Uterus (tissue), 4 donors: ENCODE measurements at places on chromosomes 1 and 21. TPM values are rescaled to one million over a fixed set of nuclear protein-coding genes. Genes with fewer than 3 reads are reported as not detected.

GRCh38 chr1:93440272-93440671 is 7.6 kb upstream of the FNBP1L start:
- no peaks in the 10 kb centered on the region for H3K27me3 ChIP-seq
- DNase-seq: no peak

DNA sequence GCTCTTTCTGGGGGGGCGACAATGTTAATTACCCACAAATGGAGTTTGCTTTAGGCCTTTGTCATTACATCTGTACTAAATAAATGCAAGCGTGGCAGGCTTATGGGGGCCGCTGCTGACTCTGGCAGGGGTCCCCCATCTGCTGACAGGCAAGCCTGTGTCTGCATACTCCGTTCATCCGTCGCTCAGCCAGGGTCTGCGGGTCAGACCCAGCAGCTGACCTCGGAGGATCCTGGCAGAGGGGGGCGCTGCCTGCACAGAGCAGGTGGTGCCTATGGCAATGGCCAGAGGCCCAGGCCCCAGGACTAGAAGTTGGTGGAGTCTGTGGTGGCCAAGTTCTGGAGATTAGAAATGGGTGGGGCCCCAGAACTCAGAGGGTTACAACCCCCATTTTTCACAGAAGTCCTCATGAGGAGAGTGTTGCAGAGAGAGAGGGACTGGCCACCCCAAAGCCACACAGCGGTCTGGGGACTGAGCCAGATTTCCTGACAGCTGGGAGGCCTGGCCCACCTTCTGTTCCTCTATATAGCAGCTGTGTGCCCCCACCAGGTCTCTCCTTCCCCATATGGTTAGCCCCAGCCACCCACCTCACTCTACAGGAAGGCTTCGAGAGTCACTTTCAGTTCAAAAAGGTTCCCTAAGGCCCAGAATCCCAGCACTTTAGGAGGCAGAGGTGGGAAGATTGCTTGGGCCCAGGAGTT is 31.0 kb downstream of the TTC39A start:
- H3K4me3 ChIP-seq: no peak overlapping the region
- no peaks in the 10 kb centered on the region for H3K36me3 ChIP-seq
- no peak overlapping the region for H3K27ac ChIP-seq
- H3K27me3 ChIP-seq: no peaks in the 10 kb centered on the region
- no peaks in the 10 kb centered on the region for H3K4me1 ChIP-seq

DNA sequence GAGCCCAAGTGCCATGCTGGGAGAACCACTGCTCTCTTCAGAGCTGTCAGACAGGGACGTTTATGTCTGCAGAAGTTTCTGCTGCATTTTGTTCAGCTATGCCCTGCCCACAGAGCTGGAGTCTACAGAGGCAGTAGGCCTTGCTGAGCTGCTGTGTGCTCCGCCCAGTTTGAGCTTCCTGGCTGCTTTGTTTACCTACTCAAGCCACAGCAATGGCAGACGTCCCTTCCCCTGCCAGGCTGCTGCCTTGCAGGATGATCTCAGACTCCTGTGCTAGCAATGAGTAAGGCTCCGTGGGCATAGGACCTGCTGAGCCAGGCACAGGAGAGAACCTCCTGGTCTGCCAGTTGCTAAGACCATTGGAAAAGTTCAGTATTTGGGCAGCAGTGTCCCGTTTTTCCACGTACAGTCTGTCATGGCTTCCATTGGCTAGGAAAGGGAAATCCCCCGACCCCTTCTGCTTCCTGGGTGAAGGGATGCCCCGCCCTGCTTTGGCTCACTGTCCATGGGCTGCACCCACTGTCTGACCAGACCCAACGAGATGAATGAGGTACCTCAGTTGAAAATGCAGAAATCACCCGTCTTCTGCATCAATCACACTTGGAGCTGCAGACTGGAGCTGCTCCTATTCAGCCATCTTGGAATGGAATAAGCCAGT is 31.9 kb downstream of the CYP4B1 start:
- H3K4me1 ChIP-seq: no peaks in the 10 kb centered on the region
- H3K36me3 ChIP-seq: no peaks in the 10 kb centered on the region
- no peak overlapping the region for H3K4me3 ChIP-seq
- no peaks in the 10 kb centered on the region for H3K27me3 ChIP-seq
- no peak for DNase-seq

DNA sequence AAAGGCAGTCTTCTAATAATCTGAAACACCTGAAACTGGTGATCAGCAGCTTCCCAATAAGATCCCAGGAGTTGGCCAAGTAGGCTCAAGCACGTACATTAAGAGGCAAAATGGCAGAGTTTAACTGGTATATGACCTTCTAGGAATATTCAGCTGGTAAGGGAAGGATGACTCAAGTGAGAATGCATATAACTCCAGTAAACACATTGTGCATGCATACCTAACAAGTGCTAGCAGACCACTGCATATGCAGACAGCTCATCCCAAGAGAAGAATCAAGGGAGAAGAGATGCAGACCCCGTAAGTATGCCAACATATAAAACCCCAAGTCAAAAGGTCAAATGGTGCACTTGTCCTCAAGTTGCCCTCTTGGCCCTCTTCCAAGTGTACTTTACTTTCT is 73.0 kb upstream of the ZRANB2 start:
- DNase-seq: no peak
- H3K4me1 ChIP-seq: no peaks in the 10 kb centered on the region
- H3K36me3 ChIP-seq: no peaks in the 10 kb centered on the region
- no peak overlapping the region for H3K4me3 ChIP-seq

DNA sequence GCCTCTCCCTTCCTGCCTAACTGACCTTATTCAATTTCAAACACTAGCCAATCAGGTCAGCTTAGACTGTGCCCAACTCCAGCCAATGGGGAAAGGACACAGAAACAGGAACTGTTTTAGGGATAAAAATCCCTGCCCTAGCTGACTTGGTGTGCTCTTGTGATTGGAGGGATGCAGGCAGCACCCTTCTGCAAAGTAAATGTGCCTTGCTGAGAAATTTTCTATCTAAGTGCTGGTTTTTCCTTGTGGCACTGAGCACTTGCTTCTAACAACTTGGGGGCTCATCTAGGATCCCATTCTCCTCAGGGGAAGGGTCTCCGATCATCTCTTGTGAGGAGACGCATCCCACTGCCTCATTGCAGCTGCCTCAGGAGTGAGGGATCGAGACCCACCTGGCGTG is 10.7 kb upstream of the CD2 start:
- no peak overlapping the region for H3K4me3 ChIP-seq
- H3K4me1 ChIP-seq: no peaks in the 10 kb centered on the region

GRCh38 chr1:199356561-199356960 is 670.9 kb upstream of the NR5A2 start:
- no peaks in the 10 kb centered on the region for H3K27me3 ChIP-seq

- no peak for DNase-seq
- no peaks in the 10 kb centered on the region for H3K27me3 ChIP-seq
- H3K36me3 ChIP-seq: no peaks in the 10 kb centered on the region
- no peak overlapping the region for H3K4me3 ChIP-seq
Measured at GRCh38 chr1:118396279-118396678, 211.3 kb upstream of the SPAG17 start.

GRCh38 chr1:68213843-68214242 is 18.5 kb downstream of the WLS start:
- DNase-seq: peak; percentile 79
- H3K4me1 ChIP-seq: no peaks in the 10 kb centered on the region
- no peaks in the 10 kb centered on the region for H3K27me3 ChIP-seq
- H3K4me3 ChIP-seq: no peak overlapping the region
- H3K36me3 ChIP-seq: no peaks in the 10 kb centered on the region

GRCh38 chr21:20259031-20259867 is 739.0 kb upstream of the NCAM2 start:
- no peak overlapping the region for H3K4me3 ChIP-seq
- no peaks in the 10 kb centered on the region for H3K4me1 ChIP-seq
- H3K27ac ChIP-seq: no peak overlapping the region
- no peaks in the 10 kb centered on the region for H3K36me3 ChIP-seq
- no peak for DNase-seq
- no peaks in the 10 kb centered on the region for H3K27me3 ChIP-seq

- H3K4me3 ChIP-seq: no peak overlapping the region
- H3K27ac ChIP-seq: no peak overlapping the region
Measured at GRCh38 chr1:117825414-117825813, 104.0 kb downstream of the GDAP2 start.

GRCh38 chr1:201399352-201400126 is 415 bp upstream of the LAD1 start:
- no peak overlapping the region for H3K4me3 ChIP-seq
- no peaks in the 10 kb centered on the region for H3K27me3 ChIP-seq
- H3K4me1 ChIP-seq: no peaks in the 10 kb centered on the region
- H3K36me3 ChIP-seq: no peaks in the 10 kb centered on the region

- no peaks in the 10 kb centered on the region for H3K27me3 ChIP-seq
- no peaks in the 10 kb centered on the region for H3K4me1 ChIP-seq
- no peak overlapping the region for H3K4me3 ChIP-seq
- no peaks in the 10 kb centered on the region for H3K36me3 ChIP-seq
Measured at GRCh38 chr21:26406526-26406925, 166.6 kb downstream of the CYYR1 start.

DNA sequence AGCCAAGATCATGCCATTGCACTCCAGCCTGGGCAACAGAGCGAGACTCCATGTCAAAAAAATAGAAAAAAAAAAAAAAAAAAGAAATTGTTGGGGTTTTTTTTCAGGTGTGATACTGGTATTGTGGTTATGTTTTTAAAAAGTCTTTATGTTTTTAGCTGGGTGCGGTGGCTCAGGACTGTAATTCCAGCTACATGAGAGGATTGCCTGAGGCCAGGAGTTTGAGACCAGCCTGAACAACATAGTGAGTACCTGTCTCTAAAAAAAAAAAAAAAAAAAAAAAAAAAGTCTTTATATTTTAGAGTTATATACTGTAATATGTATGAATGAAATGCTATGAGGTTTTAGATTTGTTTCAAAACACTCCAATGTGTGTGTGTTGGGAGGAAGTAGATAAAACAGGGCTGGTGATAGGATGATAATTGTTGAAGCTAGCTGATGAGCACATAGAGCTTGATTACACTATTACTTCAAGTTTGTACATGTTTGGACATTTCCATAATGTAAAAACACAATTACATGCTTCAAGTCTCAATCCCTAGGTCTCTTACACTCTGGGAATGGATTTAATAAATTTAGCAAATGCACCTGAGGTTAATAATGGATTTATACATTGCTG is 30.2 kb upstream of the ATP5PO start:
- no peak overlapping the region for H3K27ac ChIP-seq
- H3K36me3 ChIP-seq: no peaks in the 10 kb centered on the region
- no peak for DNase-seq
- no peak overlapping the region for H3K4me3 ChIP-seq

GRCh38 chr1:54768093-54768492 is 3.8 kb upstream of the PARS2 start:
- H3K27ac ChIP-seq: no peak overlapping the region
- H3K4me1 ChIP-seq: no peaks in the 10 kb centered on the region
- no peaks in the 10 kb centered on the region for H3K27me3 ChIP-seq
- H3K4me3 ChIP-seq: no peak overlapping the region
- H3K36me3 ChIP-seq: no peaks in the 10 kb centered on the region

DNA sequence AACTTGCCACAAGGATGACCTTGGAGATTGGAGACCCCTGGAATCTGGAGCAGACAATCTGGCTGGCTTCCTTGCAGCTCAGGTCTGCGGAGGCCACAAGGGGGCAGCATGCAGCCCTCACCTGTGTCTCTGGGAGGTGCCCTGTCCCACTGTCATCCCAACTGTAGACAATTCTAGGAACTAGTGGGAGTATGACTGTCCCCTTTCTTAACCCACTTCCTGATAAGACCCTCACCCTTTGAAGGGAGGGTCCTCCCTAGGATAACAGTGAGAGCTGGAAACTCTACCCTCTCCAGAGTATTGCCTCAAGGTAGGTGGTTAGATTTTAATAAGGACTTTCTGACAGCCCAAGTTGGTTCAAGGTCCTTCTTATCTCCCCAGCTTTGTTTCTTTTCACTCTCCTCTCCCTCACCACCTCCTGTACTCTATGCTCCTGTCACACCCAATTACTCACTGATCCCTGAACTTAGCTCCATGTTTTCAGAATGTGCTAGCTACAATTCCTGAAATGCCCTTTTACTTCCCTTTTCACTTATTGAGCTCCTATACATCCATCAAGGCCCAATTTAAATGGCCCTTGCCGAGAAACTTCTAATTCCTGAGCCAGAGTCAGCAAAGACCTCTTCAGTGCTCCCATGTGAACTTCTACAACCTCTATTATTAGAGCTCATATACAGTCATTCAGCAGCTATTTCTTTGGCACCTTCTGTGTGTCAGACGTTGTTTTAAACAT is 9.2 kb upstream of the KCNQ4 start:
- H3K27ac ChIP-seq: no peak overlapping the region
- H3K36me3 ChIP-seq: no peaks in the 10 kb centered on the region
- no peaks in the 10 kb centered on the region for H3K4me1 ChIP-seq
- H3K27me3 ChIP-seq: no peaks in the 10 kb centered on the region
- DNase-seq: peak; percentile 46
- no peak overlapping the region for H3K4me3 ChIP-seq

DNA sequence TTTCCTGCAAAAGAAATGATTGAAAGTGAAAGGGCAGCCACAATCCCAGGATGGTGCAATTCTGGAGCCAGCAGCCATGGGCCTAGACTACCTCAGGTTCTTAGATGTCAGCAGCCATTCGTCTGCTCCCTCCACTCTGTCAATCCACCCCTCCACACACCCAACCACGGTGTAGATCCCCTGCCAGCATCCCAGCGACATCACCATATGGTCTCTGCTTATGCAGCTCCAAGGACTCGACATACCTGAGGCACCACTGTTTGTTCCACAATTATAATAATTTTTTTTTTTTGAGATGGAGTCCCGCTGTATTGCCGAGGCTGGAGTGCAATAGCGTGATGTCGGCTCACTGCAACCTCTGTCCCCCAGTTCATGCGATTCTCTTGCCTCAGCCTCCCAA is 6.5 kb downstream of the SYNC start:
- H3K27ac ChIP-seq: no peak overlapping the region
- H3K36me3 ChIP-seq: no peaks in the 10 kb centered on the region
- H3K27me3 ChIP-seq: no peaks in the 10 kb centered on the region
- no peaks in the 10 kb centered on the region for H3K4me1 ChIP-seq

DNA sequence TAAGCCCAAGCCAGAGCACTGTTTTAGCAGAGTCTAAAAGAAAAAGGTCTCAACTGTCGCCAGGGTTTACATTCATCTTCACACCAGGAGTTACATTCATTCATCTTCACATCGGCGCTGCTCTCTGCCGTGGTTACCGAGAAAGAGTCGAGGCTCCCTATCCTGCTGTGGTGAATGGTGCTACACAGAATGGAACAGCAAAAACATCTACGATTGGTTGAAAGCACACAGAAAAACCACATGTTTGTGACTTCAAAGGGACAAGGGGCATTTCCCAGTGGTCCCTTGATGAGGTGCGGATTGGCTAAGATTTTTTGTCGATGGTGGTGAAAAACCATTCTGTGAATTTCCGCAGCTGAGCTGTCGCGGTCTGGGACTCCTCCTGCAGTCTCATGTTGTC is 231.1 kb downstream of the SIPA1L2 start:
- H3K4me1 ChIP-seq: no peaks in the 10 kb centered on the region
- DNase-seq: no peak
- H3K27ac ChIP-seq: no peak overlapping the region
- no peaks in the 10 kb centered on the region for H3K27me3 ChIP-seq
- no peaks in the 10 kb centered on the region for H3K36me3 ChIP-seq

Gene CRYBG2
- not detected for total RNA-seq

Gene RGS8
- total RNA-seq: not detected
